ENCODE measurements at places on chromosomes 2 and 18.

DNA sequence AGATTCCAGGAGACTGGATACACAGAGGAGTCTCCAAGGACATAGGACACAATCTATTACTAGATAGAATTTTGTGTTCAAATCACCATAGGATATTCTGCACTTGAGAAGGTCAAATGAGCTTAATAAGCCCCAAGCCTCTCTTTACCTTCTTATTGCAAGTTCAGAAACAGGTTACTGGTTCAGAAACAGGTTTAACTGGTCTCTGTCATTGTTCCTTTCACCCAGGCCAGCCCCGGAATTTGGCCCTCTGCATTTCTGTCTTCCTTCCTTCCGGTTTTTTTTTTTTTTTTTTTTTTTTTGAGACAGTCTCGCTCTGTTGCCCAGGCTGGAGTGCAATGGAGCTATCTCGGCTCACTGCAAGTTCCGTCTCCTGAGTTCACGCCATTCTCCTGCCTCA, 700.2 kb downstream of the EPHA4 start:
- no peak for DNase-seq

GRCh38 chr18:28189400-28190239, 12.7 kb upstream of the CDH2 start:
- no peak for DNase-seq

- no peak for DNase-seq
Observed at GRCh38 chr2:128368437-128369107, 49.9 kb upstream of the HS6ST1 start.

DNA sequence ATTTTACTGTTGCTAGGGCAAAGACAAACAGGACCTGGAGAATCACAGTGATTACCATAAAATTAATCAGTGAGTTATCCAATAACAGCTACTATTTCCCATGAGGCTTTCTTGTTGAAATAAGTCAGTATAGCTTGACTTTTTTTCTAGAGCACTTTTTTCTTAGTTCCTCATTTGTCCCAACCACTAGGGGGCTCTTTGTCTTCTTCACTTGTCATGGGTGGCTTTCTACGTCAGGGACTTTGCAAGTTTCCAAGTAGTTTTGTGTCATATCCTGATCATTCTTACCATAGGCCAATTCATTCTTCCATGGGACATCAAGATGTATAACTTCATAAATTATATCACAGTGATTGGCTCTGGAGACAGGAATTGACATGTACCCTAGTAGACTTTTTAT, 1019.6 kb upstream of the PIK3C3 start:
- DNase-seq, result no peak

DNA sequence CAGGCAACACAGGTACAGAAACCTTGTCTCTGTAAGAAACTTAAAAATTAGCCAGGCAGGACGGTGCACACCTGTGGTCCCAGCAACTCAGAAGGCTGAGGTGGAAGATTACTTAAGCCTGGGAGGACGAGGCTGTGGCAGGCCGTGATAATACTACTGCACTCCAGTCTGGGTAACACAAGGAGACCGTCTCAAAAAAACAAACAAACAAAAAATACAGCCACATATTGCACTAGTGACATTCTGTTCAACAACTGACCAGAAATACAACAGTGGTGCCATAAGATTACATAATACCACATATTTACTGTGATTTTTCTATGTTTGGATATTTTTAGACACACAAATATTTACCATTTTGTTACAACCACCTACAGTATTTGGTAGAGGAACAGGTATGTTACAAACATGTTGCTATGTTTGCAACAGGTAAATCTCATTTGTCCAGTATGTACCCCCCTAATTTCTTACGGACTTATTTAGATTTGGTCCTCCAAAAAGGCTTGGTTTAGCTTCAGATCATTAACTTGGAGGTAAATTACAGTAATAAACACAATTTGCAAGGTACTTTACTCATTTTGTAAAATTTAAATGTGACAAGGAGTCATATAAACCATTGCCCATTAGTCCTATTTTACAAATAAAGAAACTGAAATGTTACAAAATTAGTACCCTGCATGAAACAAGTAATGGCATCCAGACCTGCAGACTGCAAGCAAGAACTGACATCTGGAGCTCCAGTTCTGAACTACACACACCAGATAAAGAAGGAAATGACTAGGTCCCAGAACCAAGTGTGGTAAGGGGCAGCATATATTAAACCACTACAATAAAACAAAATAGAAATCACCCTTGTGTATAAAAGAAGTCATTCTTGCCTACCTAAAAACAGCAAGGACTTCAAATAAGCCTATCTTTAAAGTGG, 36.8 kb downstream of the TRIP12 start:
- DNase-seq, result no peak

DNA sequence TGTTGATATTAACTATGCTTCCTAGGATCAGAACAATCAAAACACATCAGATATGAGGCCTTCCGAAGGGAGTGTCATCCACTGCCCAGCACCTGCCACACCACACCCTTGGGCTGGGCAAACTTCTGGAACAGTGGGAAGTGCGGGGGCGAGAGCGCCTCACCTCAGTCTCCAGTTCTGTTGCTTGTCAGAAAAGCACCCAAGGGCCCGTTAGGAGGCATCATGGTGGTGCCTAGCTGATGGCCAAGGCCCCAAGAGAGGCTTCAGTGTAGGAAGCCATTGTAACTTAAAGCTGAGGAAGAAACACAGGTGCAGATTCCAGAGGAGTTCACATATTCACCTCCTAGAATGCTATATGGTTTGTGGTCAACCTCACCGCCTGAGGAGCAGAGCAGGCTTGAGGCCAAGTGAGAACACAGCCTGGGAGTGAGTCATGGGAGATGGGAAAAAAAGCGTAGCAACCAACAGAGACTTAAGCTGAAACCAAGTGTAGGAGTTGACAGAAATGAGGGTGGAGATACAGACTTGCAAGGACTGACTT, 85.1 kb upstream of the ATL2 start:
- no peak for DNase-seq

- DNase-seq, result no peak
Observed at GRCh38 chr2:88832311-88832991, 141.0 kb downstream of the RPIA start.

- DNase-seq, result no peak
Observed at GRCh38 chr2:42138163-42139015, 30.8 kb upstream of the EML4 start.

DNA sequence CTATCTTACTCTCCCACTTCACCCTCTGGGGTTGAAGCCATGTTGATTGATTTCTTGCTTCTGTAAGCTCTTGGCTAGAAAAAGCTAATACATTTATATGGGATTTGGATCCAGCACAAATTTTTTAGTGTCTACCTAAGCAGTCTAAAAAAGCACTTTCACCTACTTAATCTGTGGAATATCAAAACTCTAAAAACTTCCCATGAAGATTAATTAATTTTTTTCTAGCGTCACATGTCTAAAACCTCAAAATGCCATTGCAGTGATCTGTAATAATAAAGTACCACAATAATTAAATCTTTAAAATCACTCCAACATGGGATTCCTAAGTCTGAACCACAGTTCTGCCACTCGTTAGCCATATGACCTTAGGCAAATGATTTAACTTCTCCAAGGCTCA, 180.1 kb downstream of the EN1 start:
- no peak for DNase-seq

- no peak for DNase-seq
Observed at GRCh38 chr2:128783896-128784295, 465.2 kb upstream of the HS6ST1 start.

DNA sequence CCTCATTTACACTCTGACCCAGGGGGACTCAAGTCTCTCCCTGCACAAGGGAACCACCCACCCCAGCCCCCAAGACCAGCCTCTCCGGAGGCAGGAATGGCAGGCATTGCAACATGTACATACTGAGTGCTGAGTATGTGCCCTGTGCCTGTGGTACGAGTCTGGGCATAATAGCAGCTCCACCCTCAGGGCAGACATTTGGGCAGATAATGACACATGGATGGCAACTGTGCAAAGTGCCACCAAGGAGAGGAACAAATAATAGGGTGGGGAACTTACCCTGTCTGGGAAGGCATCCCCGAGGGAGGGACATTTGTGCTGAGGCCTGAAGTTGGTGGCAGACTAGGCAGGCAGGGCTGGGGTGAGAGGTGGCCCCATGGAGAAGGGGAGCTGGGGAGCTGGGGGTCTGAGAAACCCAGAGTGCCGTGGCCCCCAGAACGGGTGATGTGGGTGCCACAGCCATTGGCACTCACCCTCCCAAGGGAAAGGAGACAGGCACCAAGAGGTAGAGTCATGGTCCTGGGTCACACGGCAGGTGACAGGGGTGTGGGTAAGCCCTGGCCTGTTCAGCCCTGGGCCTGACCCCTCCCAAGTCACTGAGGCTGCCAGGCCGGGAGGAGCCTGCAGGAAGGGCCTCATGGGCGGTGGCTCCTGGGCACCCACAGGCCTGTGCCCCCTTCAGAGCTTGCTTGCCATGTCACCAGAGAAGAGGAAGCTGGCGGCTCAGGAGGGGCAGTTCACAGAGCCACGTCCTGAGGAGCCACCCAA, 15.7 kb upstream of the GPR17 start:
- no peak for DNase-seq

GRCh38 chr2:47041063-47041462, 114.0 kb downstream of the STPG4 start:
- DNase-seq, result no peak

- DNase-seq, result no peak
Observed at GRCh38 chr2:230891064-230891463, 26.3 kb downstream of the ITM2C start.

DNA sequence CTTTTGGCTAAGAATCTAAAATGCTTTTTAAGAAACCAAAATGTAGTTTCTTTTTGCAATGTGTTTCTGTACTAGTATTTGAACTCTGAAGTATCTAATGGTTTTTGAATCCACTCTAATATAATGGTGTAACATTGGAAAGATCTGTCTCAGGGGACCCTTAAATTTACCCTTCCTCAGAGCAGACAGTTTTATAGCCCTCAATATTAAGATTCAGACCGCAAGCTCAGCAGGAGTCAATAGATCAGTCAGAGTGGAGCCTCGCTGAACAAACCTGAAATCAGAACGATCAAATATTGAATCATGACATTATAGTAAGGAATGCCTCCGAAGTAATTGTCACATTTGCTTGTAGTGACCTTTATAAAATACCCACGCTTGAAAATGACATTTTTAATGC, 18.3 kb downstream of the SGPP2 start:
- no peak for DNase-seq

DNA sequence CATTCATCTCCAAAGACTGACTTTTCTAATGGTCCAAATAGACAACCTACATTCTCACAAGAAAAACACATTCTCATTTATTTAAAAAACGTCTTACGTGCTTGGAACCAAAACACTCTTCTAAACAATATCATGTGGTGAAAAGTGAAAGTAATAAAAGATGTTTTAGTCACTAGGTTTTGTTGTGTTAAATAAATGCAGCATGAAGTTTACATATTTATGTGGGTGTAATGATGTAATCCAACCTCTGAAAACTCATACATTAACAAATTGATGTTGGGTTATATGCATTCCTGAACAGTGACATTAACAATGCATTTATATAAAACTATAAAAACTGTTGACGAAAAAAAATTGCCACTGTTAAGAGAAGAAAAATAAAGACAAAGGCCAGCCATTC, 55.1 kb upstream of the ACVR2A start:
- DNase-seq, result peak; percentile 4

All from forelimb muscle (tissue), 1 donor.